ENCODE measurements at places on chromosomes 11 and 22.

DNA sequence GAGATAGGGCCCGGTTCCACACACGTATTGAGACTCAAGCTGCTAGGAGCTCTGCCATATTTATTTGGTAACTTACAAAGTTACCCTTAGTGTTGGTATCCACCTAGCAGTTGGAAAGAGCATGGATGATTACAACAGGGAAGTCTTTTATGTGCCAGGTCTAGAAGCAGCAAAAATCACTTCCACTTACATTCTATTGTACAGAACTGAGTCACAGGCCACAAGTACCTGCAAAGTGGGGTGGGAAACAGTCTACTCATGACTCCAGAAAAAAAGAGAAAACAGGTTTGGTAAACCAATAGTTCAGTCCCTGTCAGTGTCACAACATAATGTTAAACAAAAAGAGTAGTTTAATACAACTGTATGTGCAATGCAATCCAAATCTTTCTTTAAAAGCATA is 279.6 kb upstream of the PITPNB start:
- no peak for DNase-seq

DNA sequence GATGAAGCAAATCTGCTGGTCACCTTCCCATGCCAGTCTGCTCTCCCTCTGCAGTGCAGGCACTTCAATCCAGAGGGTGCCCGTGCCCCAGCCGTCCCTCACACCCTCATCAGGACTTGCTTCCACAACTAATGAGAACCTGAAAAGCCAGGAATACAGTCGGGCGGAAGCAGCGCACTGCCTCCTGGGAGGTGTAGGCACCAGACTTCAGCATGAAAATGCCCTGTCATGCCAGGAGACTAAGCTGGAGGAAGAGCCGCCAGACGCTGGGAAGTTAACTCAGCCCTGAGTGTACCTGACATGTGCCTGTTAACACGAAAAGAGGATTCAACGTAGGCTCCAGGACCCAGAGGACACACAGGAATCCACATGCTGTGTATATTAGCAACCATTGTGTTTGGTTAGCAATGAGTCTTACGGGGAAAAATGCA is 40.1 kb upstream of the FLI1 start:
- DNase-seq = no peak

DNA sequence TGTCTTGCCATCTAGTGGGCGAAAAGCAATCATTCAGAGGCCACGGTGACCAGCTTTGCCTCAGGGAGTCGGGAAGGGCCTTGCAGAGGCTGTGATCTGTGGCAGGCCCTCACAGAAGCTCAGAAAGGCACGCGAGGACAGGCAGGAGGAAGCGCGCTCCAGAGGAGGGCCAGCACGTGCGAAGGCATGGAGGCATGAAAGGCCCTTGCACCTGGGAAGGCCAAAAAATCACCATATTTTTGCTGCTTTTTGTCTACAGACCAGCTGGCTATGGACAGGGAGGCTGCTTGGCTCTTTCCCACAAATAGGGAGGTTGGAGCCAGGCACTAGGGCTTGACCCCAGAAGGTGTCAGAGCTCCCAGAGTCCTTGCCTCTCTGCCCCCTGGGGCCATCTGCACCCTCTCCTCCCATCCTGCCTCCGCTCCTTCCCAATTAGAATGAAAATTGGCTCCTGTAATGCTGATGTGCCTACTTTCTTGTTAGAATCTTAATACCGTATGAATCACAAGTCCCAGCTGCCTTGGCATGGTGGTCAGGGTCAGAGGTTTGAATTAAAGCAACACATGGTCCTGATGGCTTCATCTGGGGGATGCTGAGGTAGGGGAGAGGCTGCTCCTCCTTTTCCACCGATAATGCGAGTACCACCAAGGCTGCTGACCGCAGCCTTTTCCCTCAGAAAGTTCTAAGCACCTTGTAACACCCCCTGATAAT is 69.1 kb downstream of the FEZ1 start:
- no peak for DNase-seq

DNA sequence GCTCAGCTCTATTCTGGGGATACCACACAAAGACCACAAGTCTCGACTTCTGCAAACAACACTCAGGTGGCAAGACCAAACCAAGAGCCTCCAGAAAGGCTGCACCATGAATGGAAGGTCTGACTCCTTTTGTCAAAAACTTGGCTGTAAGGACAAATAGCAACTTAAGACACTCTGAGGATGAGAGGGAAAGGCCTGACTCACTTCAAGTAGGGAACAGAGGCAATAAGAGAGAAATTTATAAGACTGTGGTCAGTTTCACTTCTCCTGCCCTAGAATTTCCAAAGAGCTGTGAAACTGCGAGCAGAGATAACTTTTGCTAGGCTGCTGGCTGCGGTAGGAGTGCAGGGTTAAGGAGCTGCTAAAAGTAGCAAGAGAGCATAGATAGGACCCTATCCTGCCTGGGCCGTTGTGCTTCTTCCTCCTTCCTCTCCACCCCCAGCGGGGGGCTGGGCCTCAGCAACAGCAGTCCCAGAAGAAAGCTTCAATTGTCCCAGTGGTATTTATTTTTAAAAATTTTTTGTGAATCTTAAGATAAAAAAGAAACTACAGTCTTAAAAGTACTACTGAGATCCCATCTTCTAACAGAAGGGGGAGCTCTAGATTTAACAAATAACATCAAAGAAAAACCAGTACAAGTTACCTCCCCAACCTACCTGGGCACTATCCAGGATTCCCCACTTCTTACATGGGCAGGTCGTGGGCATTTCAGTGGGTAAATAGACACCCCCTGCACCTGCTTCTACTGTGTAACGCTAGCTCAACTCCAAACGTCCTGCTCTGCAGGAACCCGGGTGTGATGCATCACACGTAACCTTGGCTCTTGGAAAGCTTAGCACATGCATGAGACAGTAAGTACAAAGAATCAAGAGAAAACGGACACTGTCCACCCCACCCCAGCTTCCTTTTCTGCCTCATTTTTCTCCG is 66.4 kb downstream of the SGSM3 start:
- no peak for DNase-seq

DNA sequence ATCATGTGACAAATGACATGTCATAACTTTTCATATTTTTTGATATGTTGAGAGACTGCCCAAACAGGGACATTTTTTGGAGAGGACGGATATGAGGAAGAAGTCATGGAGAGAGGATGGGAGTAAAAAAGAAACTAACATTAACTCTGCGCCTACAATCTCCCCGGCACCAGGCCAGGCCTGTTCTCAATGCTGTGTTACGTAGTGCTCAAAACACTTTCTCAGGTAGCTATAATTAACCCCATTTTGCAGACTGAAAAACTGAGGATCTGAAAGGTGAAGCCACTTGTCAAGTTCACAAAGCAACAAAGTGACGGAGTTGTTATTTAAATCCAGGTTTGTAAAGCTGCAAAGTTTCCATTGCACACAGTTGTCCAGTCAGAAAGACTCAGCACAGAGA is 17.4 kb upstream of the NOX4 start:
- no peak for DNase-seq

GRCh38 chr11:13043912-13044628 is 35.0 kb downstream of the RASSF10 start:
- no peak for DNase-seq

DNA sequence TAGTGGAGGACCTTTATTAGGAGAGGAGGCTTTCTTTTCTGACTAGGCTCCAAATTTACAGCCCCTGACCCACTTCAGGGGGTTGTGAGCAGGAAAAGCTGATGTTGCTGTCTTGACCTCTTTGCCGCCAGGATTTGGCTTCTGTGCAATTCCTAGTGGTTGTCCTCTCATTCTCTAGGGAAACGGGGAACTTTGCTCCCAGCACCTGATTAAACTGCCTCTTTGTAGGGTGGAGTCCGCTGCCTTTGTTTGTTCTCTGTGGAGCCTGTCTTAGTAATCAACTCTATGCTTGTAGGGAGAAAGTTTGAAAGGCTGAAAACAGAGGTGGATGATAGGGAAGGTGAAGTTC is 16.3 kb downstream of the CTNND1 start:
- DNase-seq = peak; percentile 83

GRCh38 chr11:130536106-130537040 is 87.9 kb downstream of the ADAMTS15 start:
- no peak for DNase-seq

DNA sequence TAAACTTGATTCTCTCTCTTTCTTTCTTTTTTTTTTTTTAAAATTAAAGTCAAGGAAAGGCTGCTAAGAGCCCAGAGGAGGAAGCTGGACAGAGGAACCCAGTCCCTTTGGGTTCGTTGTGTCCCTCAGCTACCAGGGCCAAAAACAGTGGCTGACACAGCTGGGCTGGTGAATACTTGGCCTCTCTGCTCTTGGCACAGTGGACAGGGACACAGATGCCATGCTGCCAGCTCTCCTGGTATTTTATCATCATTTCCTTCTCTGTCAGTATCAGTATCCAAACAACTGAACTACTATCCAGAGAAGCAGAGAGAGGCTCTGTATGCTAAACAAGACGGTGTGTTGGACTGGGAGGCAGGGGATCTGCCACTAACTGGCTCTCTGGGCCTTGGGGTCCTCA is 123.7 kb upstream of the CCDC90B start:
- no peak for DNase-seq

- DNase-seq = peak; percentile 62
Observed at GRCh38 chr22:46574993-46575910, 37.8 kb upstream of the CELSR1 start.

DNA sequence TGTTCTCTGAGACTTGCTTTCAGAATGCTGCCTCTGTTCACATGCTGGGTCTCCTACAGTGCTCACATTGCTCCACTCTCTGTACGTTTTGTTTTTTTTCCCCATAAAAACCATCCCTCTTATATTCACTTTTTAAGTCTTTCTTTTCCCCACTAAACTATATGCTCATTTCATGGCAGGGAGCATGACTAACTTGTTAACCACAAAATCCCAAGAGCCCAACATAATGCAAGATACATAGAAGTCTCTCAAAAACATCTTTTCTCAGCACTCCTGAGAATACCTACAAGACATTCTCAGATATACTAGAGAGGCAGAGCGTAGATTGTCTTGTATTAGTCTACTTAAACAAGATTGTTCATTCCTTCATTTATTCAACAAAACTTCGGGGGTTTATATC is 73.3 kb downstream of the FAM76B start:
- no peak for DNase-seq

GRCh38 chr11:36953976-36954375 is 355.9 kb upstream of the RAG2 start:
- no peak for DNase-seq

DNA sequence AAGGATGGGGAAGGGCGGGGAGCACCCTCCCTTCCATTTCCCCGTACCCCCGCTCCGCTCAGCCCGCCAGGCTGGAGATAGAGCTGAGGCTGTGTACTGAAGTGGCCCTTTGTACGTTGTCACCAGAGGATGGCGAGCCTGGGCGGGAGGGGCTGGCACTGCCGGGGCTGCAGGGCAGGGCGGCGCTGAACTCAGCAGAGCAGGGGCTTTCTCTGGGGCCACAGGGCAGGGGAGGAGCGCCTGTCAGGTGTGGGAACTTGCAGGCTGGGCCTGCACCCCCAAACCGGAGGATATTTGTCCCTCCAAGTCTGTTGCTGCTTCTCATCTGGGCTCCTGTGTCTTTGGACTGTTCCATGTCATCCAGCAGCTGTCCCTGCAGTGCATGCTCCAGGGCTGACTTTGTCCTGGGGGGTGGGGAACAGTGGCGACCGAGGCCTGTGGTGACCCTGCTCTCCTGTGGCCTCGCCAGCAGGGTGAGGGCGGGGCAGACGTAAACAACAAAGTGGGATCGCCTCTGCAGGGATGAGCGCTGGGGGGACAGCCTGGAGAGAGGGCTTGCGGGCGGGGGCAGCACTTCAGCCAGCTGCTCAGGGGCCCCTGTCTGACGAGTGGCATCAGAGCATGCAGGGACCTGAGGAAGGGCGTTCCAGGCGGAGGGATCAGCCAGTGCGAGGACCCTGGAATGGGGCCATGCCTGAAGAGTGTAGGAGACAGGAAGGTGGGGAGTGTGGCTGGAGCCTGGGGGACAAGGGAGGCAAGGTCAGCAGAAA is 13.1 kb downstream of the MGAT3 start:
- peak; percentile 59 for DNase-seq

GRCh38 chr11:7688238-7688826 is 15.0 kb upstream of the CYB5R2 start:
- no peak for DNase-seq

DNA sequence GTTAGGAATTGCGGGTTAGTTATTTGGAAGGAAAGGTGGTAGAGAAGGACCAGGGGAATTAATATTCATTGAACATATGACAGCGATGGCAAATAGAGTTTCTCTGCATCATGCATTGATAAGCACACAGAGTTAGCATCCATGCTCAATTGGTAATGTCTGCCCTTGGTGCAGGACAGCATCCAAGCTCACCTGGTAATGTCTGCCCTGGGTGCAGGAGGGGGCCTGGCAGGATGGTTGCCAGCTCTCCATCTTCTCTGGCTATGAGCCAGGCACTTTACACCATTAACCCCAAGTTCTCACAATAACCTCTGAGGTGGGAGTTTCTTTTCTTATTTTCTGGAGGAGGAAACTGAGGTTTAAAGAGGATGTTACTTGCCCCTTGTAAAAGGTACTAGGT is 50.4 kb upstream of the RBFOX2 start:
- DNase-seq = no peak

DNA sequence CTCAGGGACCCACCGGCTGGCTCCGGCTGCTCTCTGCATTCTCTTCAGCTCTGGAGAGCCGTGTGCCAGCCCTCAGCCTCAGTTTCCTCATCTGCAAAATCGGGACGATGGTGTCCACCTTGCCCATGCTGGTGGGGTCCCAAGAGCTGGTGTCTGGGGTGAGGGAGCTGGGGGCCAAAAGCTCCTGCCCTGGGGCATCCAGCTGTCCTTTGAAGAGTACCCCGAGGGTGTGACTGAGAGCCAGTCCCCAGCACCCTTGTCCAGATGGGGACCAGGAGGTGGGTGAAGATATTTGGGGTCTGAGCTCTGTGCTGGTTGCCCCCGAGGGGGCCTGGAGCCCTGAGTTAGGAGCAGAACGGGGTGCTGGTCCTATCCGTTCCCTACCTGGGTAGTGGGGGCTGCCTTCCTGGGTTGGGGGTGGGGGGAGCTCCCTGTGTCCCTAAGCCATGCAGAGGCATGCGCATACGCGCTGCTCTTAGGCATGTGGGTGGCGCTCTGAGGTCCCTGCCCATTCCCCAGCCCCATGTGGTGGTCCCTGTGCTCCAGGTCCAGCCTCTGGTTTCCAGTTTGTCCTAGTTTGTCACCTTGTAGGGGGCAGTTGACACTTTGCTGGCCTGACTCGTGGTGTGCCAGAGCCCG is 4.9 kb downstream of the LRP5 start:
- DNase-seq = no peak

DNA sequence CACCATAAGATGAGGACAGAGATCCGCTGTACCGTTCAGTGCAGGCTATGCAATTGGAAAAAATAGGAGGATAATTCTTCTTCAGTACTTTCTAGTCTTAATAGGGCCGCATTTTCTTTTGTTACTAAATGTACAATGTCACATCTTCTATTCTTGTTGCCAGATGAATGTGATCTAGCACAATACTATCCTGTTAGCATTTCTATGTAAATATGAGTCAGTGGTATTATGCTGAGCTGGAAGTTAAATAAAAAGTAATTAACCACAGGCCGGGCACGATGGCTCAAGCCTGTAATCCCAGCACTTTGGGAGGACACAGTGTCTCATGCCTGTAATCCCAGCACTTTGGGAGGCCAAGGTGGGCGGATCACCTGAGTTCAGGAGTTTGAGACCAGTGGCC is 24.4 kb upstream of the BIRC3 start:
- no peak for DNase-seq
